ENCODE measurements at places on chromosomes 3 and 15.

- DNase-seq = no peak
Observed at GRCh38 chr3:94961423-94962100, 898.7 kb downstream of the NSUN3 start.

DNA sequence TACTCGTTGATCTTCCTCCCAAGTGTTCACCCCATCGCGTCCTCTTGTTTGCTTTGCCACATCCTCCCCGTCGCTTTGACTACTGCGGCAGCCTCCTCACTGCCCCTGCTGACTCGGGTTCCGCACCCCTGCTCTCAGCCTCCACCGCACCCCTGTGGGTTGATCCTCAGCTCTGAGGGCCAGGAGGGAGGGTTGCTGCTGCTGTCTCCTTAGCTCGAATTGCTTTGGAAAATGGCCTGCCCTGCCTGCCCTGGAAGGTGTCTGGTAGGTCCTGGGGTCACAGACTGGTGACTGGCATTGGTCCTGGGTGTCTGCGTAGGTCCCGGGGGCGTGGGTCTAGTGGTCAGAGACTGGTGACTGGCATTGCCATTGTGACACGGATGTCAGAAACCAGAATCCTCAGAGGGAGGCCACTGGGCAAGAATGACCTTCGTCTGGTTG is 9.4 kb downstream of the MUC4 start:
- no peak for DNase-seq

GRCh38 chr3:94187697-94188096 is 124.8 kb downstream of the NSUN3 start:
- DNase-seq = no peak

DNA sequence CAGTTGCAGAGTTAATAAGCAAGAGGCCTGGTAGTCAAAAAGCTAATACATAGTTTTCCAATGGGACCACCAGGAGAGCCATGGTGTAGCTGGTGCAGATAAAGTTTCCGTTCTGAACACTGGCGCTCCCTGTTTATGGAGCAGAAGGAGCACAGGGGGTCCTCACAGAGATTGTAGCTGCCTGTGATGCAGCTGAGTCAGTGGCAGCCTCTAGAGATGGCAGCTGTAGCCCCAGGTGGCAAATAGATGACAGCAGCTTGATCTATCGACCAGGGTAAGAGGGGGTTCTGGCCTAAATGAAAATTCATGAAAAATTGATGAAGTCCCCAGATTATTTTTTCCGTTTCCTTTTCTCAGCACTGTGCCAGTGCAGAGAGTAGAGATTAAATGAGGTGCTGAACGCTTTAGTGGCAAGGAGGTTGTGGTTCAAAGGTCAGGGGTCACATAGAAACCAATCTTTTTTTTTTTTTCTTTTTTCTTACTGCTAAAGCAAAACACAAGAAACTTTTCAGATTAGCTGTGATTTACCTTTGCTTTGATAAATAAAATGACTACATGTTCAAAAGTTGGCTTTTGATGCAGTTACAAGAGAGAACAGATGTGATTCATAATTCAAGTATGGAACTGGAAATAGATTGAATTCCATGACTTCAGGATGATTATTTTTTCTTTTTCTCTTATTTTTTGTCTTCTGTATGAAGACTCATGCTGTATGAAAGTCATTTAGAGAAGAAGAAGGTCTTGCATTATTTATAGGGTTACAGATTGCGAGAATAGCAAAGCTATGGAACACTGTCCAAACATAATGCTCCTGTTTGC is 63.3 kb downstream of the ROBO2 start:
- DNase-seq = no peak

- DNase-seq = no peak
Observed at GRCh38 chr3:193589616-193590015, 3.4 kb upstream of the OPA1 start.

- DNase-seq = peak; percentile 57
Observed at GRCh38 chr3:52364322-52365035, 48.4 kb downstream of the DNAH1 start.

GRCh38 chr3:62237286-62237948 is 135.9 kb downstream of the FEZF2 start:
- DNase-seq = no peak

DNA sequence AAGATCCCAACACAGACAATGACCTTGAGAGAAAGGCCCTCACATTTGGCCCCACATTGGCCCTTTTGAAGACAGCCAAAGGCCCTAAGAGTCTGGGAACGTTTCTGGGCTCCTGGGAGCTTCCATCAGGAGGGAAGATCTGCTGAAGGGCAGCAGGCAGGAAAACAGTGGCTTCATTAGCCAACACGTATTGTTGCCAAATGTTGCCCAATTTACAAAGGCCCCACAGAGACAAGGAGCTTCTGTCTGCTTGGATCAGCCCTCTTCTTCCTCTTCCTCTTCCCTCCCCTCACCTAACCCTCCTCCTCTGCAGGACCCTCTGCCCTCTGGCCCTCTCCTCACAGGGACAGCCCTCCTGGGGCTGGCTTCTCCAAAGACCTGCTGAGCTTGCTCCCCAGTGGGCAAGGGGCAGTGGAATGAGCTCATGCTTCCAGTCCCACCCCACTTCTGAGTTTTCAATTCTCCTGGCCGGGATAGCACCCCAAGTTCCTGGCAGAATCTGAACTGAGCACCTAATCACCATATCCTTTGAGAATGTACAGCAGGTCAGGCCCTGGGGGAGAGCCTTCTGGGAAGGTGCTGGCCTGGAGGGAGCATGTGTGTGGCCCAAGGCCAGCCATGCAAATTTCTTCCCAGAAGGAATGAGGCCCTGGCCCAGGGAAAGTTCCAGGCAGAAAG is 5.1 kb upstream of the LTF start:
- DNase-seq = no peak

Data from right cardiac atrium (tissue), 5 donors.